ENCODE measurements at places on chromosomes 2 and 18. TPM values are rescaled to one million over a fixed set of nuclear protein-coding genes. Genes with fewer than 3 reads are reported as not detected.

- DNase-seq, result no peak
Measured at GRCh38 chr18:54440292-54440691, 82.6 kb downstream of the C18orf54 start.

DNA sequence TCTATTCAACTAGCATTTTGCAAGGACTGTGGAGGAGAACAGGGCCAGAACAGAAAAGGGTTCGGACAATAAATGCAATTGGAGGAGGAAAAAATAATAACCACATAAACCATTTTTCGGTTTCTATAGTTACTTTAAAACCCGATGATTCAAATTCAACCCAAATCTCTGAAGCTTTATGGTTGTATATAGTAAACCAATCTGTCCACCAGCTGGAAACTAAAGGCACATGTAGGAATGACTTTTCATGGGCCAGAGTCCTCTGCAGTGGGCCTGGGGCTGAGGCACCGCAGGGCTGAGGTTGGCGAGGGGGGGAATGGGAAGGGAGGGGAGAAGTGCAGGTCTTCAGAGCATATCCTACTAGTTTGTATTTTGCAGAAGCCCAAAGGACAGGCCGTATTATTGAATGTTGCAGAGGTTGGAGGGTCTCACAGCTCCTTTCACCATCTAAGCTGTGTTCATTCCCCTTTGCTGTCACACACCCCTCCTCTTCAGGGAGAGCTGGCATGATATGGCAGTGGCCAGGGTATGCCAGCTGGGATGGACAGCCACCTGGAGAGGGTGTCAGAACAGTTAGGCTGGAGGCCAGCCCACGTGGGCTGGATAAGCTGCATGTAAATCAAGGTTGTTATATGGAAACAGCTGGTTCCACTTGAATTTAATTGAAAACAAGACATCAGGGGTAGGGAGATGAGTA, 267.1 kb downstream of the PRKCE start:
- DNase-seq, result no peak

GRCh38 chr2:85705680-85706039, 11.5 kb downstream of the GNLY start:
- DNase-seq, result peak; percentile 49

IL36A gene
- total RNA-seq, result not detected

- DNase-seq, result no peak
Measured at GRCh38 chr2:140567734-140568133, 1563.1 kb downstream of the LRP1B start.

GRCh38 chr18:13139885-13140450, 78.6 kb upstream of the LDLRAD4 start:
- DNase-seq, result peak; percentile 25

DNA sequence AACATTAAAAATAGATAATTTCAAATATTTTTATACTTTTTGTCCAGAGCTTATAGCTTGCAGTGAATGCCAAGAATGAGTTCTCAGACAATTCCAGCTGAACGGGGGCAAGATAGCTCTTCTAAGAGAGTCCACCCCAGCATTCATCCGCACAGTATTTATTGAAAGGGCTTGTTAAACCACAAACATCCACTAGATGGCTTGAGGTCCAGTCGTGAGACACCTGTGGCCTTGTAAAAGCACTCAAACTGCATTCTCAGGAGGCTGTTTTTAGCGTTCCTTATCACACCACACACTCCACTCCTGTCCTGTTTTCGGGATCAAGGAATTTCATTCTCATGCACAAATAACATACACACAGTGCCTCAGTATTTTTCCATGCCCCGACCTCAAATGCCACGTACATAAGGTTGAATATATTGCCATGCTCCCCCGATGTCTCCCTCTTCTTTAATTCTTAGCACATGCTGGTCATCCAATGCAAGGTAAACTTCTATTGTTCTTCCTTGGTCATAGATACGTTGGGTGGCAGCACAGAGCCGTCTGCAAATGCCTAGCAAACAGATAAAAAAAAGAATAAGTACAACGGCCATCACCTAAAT, 47.4 kb downstream of the DNAJC10 start:
- DNase-seq, result peak; percentile 25

SLC38A11 gene
- 0.57 TPM for total RNA-seq

SERPINB11 gene
- total RNA-seq, result not detected

DNA sequence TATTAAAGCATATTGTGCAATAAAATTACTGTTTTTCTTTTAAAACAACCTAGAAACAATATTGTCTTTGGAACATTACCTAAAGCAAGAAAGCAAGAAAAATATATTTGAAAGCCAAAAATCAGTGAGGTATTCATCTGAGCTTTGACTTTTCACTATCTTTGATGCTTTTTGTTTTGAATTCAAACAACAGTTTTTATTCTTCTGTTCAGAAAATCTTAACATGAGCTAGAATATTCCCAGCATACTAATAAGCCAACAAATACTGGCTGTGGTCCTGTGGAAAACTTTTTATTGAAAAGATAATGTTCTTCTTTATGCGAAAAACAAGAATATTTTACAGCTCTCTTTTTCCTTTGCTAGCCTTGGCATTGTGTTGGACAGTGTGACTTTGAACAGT, 19.8 kb downstream of the FAM171B start:
- DNase-seq, result no peak

- DNase-seq, result no peak
Measured at GRCh38 chr18:62289047-62289446, 36.1 kb upstream of the TNFRSF11A start.

NT5C1B gene
- total RNA-seq, result not detected

FAM237A gene
- not detected for total RNA-seq

POTEF gene
- total RNA-seq, result not detected

GRCh38 chr18:6796511-6796910, 67.0 kb downstream of the ARHGAP28 start:
- no peak for DNase-seq

CNDP1 gene
- total RNA-seq, result not detected

MAL gene
- total RNA-seq, result not detected

SIX2 gene
- total RNA-seq, result not detected

GRCh38 chr2:204705243-204705932, 160.1 kb downstream of the PARD3B start:
- no peak for DNase-seq

DNA sequence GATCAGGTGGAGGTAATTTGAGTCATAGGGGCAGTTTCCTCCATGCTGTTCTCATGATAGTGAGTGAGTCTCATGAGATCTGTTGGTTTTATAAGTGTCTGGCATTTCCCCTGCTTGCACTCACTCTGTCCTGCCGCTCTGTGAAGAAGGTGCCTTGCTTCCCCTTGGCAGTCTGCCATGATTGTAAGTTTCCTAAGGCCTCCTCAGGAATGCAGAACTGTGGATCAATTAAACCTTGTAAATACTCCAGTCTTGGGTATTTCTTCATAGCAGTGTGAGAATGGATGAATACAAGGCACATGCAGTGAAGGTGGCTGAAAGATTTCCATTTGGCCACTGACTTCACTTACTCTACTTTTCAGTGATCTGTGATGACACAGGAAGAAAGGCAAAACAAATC, 133.7 kb downstream of the SH3BP4 start:
- peak; percentile 35 for DNase-seq

DNA sequence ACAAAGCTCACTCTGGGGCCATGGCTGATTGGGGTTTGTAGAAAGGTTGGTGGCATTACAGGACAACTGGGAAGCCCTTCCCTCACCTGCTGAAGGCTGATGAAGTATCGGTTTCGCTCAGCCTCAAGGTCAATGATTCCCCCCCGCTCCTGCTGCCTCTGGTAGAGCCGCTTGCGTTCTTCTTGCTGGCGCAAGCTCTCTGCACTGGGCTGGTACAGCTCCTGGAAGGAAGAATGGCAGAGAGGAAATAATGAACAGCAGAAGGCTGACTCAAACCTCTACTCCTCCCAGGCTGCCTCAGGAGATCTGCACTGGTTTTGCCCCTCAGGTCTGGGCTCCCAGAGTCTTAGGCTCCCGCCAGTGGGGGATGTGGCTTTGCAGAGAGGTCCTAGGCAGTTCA, 5.2 kb downstream of the BCS1L start:
- DNase-seq, result no peak

NUP35 gene
- total RNA-seq, result 38.5 TPM

SCN7A gene
- total RNA-seq, result not detected

GRCh38 chr2:135840601-135841000, 3.6 kb upstream of the LCT start:
- no peak for DNase-seq

- DNase-seq, result no peak
Measured at GRCh38 chr2:96083064-96083939, 33.1 kb downstream of the ADRA2B start.

DNA sequence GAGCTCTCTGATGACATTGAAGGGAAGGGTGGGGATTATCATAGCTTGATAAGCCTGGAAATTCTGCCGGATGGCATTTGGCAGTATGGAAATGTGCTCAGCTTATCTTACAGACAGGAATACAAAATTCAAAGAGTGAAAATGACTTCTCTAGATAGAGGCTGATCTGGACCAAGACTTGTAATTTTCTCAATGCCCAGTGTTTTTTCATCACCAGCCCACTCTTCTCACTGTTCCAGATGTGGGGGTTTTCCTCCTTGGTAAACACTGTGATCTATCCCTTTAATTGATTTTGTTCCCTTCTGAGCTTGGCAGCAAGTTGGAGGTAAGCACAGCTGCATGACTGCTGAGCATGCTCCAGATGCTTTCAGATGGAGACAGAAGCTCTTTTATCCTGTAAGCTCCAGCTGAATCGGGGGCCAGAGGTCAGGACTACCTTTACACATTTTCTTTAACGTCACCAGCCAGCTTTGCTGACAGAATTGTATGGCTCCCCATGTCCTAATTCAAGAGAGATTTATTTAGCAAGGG, 287.4 kb upstream of the TCF4 start:
- no peak for DNase-seq

- DNase-seq, result no peak
Measured at GRCh38 chr2:207046724-207047123, 107.4 kb downstream of the CPO start.

CYP1B1 gene
- 34.4 TPM for total RNA-seq

DNA sequence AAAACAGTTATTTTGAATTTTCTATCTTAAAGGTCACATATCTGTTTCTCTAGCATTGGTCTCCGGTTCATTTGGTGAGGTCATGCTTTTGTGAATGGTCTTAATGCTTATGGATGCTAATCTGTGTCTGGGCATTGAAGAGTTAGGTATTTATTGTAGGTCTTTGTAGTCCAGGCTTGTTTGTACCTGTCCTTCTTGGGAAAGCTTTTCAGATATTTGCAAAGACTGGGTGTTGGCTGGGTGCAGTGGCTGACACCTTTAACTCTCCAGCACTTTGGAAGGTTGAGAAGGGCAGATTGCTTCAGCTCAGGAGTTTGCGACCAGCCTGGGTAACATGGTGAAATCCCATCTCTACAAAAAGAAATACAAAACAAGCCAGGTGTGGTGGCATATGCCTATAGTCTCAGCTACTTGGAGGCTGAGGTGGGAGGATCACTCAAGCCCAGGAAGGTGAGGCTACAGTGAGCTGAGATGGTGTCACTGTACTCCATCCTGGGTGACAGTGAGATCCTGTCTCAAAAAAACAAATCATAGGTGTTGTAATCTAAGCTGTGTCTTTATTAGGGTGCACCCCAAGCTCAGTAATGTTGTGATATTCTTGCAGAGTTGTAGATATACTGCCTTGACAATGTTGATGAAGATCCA, 82.3 kb downstream of the FAM117B start:
- DNase-seq, result no peak
